ENCODE measurements at places on chromosomes 12 and 14.

- no peak for DNase-seq
These were observed 846 bp downstream of the BRMS1L start for GRCh38 chr14:35826952-35827416.

DNA sequence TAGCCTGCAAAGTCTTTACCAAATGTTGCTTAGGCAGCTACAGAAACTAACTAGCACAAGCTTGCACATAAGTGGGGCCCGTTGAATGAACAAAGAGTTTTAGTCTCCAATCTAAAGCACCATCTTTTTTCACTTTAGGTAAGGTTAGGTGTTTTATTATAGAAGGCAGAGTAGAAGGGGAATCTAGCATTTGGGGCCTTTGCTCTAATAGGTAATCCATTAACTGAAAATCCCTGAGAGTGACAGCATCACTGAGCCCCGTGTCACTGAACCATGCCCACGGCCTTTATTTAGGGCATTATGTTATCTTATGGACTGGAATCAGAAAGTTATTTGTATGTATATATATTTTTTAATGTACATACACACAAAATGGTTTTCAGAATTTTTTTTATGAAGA is 25.1 kb downstream of the CPNE8 start:
- DNase-seq: no peak

DNA sequence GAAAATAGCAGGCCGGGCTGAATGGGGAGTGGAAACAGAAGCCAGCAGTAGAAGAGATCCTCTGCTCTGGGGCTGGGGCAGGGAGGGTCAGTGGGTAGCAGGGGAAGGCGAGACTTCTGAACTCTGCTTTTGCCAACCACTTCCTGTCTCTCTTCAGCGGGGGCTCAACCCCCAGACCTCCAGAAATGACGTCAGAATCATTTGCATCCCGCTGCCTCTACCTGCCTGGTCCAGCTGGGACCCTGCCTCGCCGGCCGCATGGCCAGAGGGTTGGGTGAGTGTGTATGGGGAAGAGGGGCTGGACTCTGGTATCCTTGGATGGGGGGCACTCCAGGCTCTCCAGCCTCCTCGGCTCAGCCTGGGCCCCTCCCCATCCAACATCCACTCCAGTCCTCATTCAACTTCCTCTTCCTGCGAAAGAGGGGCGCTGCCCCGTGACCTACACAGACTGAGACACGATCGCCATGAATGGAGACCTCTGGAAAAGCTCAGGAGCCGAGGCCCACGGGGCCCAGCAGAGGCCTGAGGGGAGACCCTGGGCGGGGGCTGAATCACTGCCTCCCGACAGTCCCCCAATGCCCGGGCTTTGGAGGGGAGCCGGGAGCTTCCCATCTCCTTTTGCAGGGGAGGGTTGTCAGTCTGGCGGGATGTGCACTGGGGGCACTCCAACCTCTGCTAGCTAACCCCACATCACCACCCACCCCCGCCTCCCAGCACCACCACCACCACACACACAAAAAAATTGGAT is 458 bp upstream of the HOXC4 start:
- DNase-seq: no peak

DNA sequence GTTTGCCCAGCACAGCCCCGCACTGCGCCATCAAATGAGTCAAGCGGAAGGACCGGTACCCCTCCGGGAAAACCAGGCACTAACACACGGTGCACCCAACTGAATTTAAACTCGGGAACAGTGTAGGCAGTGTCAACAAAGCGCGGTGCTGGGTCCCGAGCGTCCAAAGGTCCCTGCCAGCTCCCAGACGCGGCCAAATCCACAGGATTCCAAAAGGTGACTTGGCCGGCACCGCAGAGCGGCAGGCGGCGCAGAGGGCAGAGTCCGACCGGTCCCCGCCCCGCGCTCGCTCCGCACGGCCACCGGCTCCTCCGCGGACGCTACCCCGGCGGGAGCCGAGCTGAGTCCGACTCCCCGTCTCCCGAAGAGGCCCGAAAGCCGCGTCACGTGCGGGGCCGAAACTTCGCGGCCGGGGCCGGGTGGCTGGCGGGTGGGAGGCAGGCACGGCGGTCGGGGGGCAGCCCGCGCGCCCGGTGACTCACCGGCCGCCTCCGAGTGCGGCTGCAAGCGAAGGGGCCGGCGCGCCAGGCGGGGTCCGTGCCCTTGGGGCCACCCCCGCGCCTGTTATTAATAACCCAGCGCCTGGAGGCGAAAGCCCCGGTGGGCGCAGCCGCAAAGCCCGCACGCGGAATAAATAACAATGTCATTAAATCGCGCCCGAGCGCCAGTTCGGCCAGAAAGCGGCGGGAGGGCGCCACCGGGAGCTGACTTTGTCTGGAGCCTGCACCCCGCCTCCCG is 863 bp downstream of the DENND5B start:
- DNase-seq: peak; percentile 60

- DNase-seq: peak; percentile 86
These were observed 33.7 kb upstream of the MAP1LC3B2 start for GRCh38 chr12:116525418-116526001.

DNA sequence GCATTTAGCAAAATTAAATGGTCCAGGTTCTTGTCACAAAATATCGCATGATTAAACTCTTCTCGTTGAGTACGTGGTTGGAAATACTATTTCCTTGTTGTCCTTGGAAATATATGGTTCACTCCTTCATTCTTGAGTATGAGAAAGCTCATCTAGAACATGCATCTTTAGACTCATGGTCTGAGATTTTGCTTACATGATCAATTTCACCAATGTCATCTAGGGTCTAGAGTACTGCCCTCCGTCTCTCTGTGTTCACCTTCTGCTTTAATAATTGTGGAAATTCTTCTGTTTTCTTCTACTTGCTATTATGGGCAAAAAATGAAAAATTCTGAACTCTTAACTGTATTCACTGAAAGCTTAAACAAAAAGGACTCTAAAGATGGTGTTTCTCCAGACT is 25.9 kb downstream of the MBIP start:
- no peak for DNase-seq

GRCh38 chr14:99506276-99506675 is 25.1 kb downstream of the CCNK start:
- no peak for DNase-seq

GRCh38 chr14:91380123-91380522 is 37.5 kb downstream of the CCDC88C start:
- no peak for DNase-seq

DNA sequence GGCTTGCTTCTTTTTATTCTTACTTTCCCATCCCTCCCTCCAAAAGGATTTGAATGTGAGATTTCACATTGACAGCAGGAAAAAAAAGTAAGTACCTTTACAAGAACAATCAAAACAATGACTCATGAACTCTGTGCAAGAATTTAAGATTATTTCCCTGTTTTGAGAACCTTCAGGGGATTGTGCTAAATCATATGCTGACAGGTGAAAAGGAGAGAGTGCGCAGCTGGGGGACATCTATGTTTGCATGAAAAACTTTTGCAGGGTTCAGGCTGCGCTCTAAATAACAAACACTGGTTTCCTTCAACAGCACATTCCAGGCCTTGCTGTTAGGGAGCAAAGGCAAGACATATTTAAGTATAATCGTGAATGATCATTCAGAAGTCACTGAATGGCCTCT is 27.3 kb downstream of the RERG start:
- DNase-seq: no peak

DNA sequence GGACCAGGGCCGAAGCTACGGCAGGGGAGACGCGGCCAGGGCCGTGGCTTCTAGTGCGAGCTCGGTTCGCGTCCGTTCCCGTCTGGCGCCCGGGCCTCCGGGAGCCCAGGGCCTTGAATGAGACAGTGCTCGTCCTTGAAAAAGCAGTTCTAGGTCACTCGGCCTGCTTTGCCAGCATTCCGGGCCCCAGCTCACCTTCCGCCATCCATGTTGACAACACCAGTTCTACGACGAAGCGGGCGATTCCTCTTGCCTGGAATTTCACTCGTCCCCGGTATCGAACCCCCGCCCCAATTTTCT is 4.5 kb downstream of the OR10AD1 start:
- DNase-seq: peak; percentile 64

DNA sequence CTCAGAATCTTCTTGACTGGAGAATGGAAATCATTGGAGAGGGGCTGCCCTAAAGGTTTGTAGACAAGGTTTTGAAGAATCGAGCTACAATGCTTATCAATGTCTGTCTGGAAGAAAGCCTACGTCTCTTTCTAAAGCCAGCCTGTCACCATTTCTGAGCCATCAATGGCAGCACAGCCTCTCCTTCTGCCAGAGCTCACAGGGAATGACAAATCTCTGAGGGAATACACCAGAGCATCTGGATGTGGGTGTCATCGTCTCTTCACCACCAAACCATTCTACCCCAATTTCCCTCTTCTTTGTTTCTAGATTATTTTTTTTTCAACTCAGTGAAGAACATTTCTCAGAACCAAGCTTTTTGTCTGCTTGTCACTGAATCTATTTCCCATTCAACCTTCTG is 349.7 kb downstream of the EMP1 start:
- no peak for DNase-seq

DNA sequence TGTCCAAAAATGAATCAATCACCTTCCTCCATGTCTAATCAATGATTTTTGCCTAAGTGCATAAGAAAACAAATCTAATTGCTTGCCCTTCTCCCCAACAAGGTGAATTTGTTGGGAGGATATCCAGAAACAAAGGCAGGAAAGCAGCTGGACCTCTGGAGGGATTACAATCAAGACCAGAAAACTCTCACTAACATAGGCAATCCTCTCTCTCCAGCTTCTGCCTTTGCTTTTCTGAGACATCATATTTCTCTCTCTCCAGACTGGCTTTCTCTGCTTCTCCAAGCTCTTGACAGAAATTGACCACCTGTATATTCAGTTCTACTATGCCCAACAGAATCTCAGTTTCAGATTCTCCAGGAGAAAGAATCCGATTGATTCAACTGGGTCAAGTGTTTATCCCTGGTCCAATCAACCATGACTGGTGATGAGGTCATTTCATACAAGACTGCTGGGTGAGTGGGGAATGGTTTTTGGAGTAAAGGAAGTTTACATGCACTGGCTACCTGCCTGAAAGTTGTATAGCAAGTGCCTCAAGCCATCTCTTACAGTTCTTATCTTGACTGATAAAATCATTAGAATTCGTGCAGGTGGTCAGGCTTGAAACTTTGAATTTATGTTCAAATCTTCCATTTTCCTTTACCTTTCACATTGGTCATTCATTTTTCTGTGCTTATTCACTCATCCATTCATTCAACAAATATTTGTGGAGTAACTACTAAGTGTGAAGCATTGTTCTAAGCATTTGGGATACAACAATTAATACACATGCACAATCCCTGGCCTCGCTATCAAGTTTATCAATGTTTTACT is 22.2 kb upstream of the CFAP54 start:
- DNase-seq: no peak

GRCh38 chr12:8629486-8630033 is 16.9 kb upstream of the AICDA start:
- DNase-seq: no peak

GRCh38 chr14:81811705-81812269 is 278.1 kb upstream of the SEL1L start:
- no peak for DNase-seq

DNA sequence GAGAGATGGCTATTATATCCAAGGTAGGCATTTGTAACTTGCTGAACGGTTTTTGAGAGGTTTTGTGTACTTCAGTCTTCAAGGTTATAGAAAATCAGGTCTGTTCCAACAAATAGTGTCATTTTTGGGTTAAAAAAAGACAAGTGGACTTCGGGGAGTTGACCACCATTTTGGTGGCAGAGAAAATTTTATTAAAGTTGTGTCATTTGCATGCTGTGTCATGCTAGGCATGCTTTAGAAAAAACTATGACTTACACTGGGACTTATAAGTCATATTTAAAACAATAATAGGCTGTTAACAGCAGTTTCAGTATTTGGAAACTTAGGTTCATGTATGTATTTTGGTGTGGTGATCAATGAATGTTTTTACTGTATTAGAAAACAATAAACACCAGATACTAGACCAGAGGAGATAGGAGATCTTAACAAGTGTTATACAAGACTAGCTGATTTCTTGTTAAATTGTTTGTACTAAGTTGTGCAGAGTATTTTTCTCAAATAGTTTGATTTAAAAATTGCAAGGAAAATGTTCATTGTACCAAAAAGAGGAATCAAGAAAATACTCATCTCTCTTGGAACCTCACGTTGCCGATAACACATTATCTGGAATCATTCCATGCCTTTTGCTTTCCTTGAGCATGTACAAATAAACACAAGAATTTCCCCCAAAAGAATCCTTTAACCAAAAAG is 1.4 kb downstream of the RAN start:
- no peak for DNase-seq

DNA sequence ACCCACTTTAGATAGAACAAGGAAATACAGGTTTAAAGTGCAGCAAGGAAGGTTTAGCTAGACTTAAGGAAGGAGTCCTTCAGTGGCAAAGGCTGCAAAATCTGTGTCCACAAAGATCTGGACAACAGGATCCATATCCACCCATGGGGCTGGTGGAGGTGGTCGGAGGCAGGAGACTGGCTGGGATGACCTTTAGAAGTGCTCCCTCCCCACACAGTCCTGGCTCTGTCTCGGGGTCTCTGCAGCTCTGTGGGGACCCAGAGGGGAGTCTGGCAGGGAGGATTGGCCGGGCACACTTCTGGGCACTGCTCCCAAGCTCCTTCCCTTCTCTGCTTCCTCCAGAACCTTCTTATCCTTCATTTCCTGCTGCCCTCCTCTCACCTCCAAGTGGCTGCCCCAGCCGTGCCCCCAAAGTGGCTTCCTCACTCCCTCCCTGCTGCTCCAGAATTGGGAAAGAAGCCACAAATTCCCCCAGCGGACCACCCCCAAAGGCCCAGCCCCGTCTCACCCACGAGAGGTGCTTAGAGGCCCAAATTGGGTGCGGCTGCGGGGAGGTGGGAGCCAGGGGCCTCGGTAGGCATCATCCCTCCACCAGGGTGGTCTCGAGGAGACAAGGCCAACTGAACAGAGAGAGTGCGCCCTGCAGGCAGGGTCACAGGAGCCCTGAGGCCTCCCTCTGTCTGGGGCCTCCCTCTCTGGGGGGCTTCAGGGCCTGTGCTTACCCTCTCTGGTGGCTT is 21.9 kb upstream of the PGF start:
- DNase-seq: no peak

GRCh38 chr14:40899435-40899834 is 707.2 kb upstream of the LRFN5 start:
- no peak for DNase-seq

GRCh38 chr12:49584591-49584990 is 16.6 kb upstream of the MCRS1 start:
- DNase-seq: no peak

Data from T47D (cell line).